ENCODE measurements at places on chromosomes 1 and 21.

- DNase-seq: no peak
Measured at GRCh38 chr1:28921286-28921869, 7.0 kb downstream of the EPB41 start.

DNA sequence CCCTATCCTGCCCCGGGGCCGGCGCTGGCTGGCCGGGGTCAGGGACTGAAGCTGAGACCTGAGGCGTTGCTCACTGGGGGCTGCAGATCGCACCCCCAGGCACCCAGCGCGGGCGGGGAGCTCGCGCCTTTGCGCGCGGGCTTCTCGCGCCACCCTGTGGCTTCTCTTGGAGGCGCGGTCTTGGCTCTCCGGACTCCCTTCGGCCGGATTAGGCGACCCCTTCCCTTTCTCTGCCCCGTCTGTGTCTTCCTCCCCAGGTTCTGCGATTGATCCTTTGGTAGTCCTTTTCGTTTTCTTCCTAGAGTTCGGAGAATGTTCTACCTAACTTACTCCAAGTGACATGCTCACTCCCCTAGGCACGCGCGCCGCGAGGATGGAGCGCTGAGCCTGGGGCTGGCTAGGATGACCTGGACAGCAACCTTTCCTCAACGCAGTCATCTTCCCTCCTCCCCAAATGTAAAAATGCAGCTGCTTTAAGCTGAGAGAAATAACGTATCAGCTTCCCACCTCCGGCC is 495 bp upstream of the NTRK1 start:
- no peak for DNase-seq

GRCh38 chr1:175690298-175690697 is 53.1 kb downstream of the TNR start:
- DNase-seq: no peak

DNA sequence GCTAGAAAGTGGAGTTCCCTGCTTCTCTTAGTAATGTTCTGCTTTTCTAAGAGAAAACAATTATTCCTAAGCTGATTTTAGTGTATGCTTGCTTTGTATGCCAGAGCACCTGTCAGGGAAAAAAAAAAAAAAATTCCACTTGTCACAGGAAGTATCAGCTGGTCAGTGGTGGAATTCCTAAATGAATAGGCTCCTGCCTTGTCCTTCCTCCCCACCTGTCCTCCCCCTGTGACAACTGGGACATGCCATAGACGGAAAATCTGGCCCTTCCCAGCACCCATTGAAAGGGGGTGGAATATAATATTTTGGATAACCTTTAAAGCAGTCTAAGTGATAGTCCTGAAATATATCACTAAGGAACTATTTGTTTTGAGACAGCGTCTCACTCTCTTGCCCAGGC is 10.8 kb downstream of the FNDC5 start:
- DNase-seq: no peak

GRCh38 chr1:226627050-226627755 is 78.6 kb downstream of the STUM start:
- DNase-seq: no peak

DNA sequence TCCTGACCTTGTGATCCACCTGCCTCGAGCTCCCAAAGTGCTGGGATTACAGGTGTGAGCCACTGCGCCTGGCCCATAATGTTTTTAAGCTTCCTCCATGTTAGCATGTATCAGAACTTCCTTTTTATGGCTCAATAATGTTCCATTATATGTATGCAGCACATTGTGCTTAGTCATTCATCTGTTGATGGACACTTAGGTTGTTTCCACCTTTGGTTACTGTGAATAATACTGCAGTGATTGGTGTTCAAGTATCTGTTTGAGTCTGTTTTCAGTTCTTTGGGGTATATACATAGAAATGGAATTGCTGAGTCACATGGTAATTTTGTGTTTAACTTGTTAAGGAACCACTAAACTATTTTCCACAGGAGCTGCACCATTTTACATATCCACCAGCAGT is 17.7 kb downstream of the CMPK1 start:
- DNase-seq: no peak

DNA sequence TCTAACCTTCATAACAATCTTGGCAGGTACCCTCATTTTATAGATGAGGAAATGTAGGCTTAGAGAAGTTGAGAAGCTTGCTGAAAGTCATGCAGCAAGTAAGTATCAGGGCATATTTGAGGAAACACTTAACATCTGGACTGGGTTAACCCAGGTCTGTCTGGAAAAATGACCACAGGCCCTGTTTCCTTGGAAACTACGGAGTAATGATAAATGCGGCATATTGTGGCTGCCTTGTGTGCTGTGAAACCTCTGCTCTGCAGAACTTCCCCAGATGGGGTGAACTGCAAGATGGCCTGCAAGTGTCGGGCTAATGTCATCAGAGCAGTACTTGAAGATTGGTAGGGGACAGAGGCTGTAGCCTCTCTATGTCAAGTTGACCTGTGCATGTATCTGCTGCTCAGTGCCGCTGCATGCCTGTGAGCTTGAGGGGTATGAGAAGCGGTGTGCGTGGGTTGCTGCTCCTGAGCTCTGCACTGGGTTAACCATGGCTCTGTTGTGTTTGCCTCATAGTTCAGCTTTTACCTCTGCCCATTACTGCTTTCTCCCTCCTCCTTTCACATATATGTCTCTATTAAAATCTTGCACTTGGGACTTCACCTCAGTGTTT is 83.1 kb downstream of the WDR3 start:
- DNase-seq: peak; percentile 9

DNA sequence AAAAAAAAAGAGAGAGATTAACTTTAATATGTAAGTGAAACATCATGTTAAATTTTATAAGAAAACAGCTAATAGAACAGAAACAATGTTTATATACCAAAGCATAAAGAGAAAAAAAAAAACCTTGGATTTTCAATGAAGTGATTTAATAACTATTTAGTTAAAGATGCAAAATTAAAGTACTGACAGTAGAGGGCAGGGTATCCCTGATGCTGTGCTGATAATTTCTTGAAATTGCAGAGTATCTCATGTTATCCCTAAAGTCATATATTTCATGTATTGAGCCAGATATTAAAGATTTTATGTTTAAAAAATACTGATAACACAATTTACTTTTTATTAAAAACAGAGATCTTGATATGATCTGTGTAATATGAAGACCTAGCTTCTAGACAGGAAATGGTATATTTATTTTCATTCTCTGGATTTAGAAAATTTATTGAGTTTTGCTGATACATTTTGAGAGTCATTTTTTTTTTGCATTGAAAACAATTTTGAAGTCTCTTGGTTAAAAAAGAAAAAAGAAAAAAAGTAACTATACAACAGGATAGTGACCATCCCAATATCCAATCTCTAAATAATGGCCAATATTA is 273.2 kb downstream of the USP25 start:
- DNase-seq: no peak

DNA sequence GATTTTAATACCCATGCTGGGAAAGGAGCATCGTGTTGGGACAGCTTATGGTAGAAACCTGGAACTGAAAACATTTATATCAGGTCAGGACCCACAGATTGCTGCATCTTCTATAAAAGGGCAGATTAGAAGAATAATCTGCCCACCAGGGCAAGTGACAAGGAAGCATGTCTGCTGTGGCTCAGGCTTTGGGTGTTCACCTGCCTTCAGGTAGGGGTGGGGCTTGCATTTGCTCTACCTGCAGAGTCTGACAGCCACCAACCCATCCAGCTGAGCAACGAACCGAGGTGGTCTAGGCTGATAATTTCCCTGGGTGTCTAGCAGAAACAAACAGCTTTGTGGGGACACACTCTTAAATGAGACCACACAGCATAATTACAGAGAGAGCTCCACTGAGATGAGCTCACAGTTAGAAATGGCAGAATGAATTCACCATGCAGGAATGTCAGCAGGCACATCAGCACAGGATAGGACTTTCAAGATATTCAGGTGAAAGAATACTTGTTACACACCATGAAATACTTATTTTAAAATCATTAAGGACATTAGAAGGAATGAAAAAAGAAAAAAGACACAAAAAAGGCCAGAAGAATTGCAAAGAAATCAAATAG is 36.1 kb upstream of the B3GALT5 start:
- no peak for DNase-seq

Measured in BJ (cell line).